Iris pigment epithelial cell (primary cell): ENCODE measurements at places on chromosomes 6 and 20.

DNA sequence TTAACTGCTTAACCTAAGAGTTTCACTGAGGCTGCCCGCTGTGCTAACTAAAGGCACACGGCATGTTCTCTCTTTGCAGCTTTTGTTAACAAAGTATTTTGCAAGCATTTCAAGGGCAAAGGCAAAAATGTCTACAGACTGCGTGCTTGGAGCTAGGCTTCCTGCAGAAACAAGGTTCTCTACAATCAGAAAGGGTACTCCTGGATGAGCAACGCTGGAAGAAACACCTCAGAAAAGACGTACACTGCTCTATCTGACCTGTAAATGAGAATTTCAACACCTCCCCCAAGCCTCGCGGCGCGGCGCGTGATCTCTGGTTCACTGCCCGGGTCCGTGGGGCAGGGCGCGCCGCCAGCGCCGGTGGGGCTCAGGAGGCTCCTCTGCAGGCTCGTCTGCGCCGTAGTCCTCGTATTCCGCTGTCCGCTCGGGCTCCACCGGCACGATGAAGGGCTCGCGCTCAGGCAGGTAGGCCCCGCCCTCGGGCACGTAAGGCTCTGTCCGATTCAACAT, 120.9 kb downstream of the COL12A1 start:
- DNase-seq, result no peak

DNA sequence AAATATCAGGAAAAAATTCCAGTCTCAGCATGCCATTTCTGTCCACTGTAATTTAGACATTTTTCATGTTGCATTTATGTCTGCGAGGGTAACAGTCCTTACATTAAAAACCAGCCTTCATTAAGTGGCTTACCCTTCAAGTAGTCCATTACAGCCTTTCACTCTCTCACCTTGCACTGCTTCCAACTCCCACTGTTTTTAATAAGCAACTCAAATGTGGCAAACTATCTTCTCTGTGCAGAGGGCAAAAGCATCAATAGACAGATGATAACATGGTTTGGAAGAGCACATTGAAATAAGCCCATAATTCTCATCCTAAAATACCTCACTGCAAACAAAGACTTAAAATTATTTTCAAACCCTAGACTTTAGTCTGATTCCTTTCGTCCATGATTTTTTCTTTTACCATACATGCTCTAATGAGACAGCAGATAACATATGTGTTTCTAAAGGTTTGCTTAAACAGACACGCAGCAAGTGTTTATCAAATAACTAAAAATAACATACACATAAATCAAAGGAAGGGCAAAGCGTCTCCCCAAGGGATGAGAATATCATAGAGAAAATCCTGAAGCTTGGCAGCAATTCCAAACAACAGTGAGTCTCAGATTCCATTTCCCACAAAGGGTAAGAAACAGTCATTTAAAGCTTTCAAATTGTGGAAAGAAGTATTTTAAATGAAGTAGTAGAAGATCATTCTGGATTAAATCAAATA, 130.4 kb downstream of the PTPRK start:
- DNase-seq, result no peak

GRCh38 chr20:25136643-25137559, 55.0 kb upstream of the VSX1 start:
- peak; percentile 88 for DNase-seq

DNA sequence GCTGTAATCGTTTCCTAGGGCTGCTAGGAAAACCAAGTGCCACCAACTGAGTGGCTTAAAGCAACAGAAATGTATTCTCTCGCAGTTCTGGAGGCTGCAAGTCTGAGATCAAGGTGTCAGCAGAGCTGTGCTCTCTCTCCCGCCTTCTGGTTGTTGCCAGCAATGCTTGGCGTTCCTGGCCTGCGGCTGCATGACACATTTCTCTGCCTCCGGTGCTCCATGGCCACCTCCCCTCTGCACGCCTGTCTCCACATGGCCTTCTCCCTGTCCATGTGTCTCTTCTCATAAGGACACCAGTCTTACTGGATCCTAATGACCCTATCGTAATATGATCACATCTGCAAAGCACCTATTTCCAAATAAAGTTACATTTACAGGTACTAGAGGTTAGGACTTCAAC, 91.7 kb upstream of the AKAP12 start:
- DNase-seq, result no peak

DNA sequence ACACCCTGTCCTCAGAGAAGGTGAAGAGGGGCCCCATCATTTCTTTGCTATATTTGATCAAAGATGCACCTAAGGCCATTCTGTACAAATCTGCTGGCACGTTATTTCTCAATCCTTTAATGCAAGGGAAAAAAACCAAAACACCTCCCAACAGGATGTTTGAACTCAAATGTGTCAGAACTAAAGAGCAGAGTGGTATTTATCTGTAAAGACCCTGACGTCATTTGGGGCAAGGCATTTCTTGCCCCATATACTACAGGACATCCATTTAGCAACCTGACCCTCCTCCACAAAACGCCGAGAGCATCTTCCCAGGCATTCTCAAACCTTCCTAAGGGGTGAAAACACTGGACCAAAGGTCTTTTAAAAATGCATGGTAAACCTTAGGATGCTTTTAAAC, 50.8 kb downstream of the ZMYND8 start:
- peak; percentile 94 for DNase-seq

DNA sequence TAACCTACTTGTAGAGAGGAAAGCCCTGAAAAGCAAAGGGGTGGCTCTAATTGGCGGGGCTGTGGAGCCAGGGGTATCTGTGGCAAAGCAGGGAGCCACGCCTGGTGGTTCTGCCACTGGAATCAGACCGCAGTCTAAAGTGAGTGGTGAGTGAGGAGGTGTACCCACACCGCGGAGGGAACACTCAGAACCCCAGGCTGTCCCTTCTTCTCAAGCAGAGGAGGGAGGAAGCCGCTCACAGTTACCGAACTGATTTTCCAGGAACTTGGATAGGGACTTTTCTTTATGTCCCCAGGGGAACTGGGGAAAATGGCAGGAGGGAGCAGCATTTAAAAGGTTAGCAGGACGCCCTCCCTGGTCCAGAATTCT, 287.2 kb downstream of the TAF4 start:
- no peak for DNase-seq

- DNase-seq, result no peak
Measured at GRCh38 chr6:110439356-110439755, 24.0 kb upstream of the DDO start.

DNA sequence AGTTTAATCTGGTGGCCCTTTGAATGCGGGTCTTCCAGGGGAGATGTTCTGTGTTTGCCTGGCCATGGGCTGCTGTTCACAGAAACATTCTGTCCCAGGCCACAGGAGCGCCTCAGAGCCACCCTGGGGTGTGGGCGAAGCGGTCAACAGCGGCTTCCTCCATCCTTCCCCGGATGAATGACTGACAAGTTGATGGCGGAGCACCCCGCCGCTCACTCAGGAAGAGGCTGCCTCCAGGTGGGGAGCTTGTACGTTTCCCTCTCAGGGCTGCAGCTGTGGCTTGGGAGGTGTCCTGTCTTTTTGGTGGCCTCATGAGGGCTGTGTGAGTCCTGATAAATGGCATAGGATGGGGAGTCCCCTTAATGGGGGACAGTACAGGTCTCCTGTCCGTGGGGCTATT, 178.4 kb downstream of the NRN1 start:
- DNase-seq, result no peak

- DNase-seq, result no peak
Measured at GRCh38 chr6:125843593-125843992, 52.8 kb downstream of the NCOA7 start.
